ENCODE measurements at places on chromosomes 7 and 10.
A peak's percentile ranks its signal among the peaks of the same experiment; 100 is the strongest.

DNA sequence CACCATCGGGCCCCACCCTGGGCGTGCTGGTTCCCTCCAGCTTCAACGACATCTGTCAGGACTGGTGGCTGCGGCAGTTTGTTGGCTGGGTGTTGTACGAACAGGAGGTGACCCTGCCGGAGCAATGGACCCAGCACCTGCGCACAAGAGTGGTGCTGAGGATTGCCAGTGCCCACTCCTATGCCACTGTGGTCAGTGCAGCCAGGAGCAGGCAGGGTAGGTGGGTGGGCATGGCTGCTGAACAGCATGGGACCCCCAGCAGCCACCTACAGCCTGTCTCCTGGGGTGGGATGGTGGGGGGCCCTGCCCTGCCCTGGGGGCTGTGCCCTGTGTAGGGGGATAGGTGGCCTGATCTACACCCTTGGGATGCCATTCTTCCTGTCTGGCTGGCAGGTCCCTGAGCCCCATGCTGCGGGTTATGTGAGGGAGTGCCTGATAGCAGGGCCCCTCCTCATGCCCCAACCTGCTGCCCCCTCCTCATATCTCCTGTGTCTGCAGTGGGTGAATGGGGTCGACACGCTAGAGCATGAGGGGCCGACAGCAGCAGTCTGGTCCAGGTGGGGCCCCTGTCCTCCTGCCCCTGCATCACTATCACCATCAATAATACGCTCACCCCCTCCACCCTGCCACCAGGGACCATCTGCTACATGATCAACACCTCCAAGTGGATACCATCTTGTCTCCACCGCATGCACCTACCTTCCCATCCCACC, 56.9 kb downstream of the ZNF727 start:
- DNase-seq, result no peak

DNA sequence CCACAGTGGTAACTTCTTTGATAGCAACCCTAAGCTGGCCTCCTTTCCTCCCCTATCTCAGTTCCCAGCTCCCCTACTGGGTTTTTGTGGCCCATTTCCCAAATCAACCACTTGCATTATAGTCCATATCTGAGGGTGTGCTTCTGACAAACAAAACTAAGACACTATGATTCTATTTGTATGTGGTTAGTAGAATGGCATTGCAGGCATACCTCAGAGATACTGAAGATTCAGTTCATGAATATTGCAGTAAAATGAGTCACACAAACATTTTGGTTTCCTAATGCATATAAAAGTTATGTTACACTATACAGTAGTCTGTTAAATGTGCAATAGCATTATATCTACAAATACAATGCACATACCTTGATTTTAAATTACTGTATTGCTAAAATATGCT, 15.4 kb upstream of the TMEM243 start:
- no peak for DNase-seq

DNA sequence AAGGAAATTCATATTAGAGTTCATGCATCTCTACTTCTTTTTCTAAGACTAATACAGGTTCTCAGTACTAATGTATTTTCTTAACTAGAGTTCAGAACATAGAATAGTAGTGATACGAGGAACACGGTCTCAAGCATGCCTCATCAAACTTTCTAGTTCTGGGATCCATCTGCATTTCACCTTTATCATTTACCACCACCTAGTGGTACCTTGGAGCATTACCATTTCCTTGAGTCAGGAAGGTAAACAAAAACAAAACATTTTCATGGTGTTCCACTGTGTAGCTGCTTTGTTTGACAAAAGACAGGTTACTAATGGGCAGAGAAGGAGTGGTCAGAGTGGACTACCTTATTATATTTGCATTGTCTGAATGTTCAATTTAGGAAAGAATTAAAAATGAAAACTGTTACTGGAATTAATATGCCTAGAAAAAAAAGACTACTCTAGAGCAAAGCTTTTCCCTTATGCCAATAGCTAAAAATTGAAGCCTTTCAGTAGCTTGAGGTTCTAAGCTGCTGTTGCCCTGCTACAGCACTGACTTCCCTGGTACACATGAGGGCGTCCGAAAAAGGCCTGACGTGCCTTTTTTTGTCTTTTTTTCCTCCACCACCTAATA, 44.5 kb downstream of the STARD3NL start:
- no peak for DNase-seq

GRCh38 chr7:6479067-6479466, 31.3 kb upstream of the DAGLB start:
- no peak for DNase-seq

GRCh38 chr7:93747019-93747418, 143.5 kb downstream of the TFPI2 start:
- DNase-seq, result no peak

GRCh38 chr7:137771273-137771672, 75.5 kb downstream of the DGKI start:
- DNase-seq, result no peak

- DNase-seq, result no peak
These were observed 480.6 kb upstream of the MBL2 start for GRCh38 chr10:53253221-53253620.

DNA sequence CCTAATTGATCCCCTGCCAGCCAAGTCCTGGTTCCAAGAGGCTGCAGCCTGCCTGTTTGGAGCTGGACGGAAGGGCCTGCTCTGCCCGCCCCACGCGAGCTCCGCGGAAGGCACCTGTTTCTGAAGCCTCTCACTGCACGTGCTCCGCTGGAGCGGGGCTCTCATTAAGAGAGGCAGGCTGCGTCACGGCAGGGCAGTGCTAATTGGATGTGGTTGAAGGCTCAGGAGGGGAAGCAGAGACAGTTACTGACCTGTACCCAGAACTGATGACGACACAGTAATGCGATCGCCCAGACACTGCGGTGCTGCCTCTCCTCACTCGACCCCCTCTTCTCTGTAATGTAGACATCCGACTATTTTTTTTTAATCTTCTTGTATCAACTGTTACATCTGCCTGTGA, 411.1 kb upstream of the MGMT start:
- DNase-seq, result no peak

DNA sequence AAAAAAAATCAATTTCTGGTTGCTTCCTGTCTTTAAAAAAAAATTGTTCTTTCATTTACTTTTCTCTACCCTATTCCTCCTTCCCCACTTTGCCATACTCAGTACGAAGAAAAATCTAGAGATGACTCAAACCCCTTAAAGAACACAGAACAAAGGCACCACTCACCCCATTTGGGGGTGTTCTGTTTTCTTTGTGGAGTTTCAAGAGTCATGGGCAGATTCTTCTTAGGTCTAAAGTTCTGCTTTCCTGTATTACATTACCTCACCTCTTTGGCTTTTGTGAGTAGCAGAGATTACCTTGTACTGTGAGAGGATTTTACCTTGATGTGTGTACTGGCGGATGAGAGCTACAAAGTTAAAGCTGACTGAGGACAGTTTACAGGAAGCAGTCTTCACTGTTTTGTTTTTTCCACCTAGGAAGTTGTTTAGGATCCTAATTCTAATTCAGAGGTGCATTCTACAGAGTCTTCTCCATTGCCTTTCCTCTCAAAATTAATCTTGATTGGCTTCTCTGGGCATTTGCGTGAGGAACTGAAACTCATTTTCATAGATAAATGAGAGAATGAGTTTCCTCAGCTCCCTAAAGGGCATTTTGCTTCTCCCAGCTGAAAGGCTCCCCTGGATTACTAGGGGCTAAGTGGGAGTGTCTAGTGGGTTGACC, 20.7 kb downstream of the AVL9 start:
- DNase-seq, result no peak

DNA sequence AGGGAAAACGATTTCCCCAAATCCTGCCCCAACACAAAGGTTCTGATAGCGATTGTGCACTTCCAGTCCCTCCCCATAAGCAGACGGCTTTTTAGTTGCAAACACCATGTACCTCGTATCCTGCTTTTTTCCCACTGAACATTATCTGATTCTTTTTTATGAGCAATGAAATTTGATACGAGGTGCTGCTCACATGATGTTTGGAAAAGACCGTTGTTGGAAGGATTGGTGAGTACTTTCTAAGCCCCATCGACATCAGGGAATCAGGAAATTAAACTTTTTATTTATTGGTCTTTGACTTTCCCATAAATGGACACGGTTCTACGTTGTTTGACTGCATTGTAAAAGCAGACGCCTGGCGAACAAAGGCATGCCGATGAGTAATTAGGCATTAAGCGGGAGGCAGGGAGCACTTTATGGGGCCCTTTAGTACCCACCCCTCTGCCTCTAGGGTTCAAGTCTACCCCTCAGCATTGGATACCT, 49.4 kb downstream of the TEX36 start:
- DNase-seq, result no peak

- no peak for DNase-seq
These were observed 60.6 kb upstream of the ANTXRL start for GRCh38 chr10:46226232-46226631.

DNA sequence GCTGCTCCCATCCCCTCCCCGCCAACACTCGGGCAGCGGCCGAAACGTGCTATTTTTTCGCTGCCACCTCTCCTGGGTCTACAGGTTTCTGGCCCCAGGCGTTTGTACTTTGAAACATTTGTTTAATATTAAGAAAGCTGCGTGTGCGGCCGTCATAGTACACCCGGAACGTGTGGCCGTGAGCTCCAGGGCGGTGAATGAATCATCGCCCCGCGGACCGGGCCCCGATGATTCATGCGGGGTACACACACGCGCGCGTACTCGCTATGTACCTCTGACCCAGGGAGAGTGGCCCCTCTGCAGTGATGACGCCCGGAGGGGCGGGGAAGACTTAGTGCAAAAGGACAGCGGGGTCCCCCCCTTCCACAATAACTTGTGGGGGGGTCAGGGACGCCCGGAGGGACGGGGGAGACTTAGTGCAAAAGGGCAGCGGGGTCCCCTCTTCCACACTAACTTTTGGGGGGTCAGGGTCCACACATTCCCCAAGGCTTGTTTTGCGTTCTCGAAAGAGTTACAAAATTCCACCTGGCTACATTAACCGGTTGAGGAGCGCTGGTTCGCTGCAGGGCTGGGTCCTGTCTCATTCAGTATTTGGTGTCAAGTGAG, 56.5 kb upstream of the PCGF5 start:
- DNase-seq, result peak; percentile 65

- DNase-seq, result no peak
These were observed 102.5 kb upstream of the CELF2 start for GRCh38 chr10:10915215-10915614.

- DNase-seq, result no peak
These were observed 157.0 kb downstream of the TAX1BP1 start for GRCh38 chr7:27897001-27897400.

DNA sequence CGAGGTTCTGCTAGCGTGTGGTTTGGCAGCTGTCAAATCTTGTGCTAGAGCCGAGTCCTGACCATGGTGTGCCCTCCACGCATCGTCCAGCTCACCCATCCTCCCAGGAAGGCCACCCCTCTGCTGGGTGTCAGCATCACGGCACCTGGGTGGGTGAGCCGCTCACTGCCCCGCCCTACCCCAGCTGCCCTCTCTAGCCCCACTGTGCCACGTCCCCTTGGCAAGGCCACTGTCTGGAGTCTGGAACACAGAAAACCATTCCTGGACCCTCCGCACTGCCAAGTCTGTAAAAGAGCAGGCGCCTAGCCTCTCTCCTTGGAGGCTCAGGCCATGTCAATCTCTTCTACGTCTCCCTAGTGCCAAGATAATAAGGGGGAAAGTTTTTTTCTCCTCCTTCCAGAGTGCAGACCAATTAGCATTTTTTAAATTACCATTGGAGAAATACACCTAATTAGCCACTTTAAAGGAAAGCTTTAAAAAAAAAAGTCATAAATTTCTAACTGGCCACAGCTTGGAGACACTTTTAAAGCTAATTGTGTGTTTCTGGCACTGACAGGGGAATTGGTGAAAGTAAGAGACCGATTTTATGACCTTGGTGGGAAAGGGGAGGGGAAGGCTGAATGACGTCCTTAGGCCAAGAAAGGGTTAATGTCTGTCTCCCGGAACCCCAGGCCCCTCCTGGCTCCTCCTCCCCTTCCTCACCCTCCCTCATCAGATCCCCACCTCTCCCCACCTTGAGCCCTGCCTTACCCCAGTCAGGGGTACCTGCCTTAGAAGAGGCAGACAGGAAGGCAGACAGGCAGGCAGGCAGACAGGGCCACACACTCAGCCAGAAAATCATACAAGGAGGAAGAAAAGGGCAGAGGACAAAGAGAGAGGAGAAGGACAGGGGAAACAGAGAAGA, 151.2 kb downstream of the PLXNA4 start:
- DNase-seq, result no peak

DNA sequence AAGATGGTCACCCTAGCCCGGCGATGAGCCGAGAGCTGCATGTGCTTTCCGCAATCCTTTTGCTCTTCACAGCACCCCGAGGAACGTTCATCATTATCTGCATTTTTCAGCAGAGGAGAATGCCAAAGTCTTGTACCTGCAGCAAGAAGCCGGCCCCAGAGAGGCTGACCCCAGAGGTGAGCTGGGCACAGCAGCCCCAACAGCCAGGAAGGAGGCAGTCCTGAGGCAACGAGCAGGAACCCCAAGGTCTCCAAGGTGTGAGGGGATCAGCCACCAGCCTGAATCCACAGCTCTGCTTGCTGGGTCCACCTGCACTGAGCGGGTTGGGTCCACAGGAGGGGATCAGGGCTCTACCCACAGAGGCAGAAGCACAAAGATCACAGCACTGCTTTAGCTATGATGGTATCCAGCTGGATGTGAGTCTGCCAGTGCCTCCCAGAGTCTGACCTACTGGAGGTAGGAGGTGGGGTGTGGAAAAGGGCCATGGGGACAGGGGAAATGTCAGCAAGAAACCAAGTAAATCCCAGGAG, 16.8 kb upstream of the GDF10 start:
- no peak for DNase-seq

DNA sequence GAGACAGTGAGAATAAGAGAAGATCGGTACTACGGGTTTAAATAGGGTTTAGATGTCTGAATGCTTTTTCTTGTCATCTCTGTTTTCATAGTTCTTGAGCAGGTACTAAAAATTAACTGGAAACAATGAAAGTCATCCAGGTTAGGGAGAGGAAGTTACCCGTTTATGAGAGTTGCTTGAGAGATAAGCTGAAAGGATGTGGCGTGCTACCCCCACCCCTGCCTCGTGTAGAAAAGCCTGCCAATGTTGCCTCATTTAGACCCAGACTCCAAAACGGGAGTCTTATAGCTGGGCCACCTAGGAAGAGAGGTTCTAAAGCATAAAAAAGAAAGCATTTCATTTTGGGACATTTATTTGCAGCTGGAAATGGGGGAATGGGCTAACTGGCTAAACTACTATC, 10.2 kb downstream of the AKR1C4 start:
- DNase-seq, result no peak

DNA sequence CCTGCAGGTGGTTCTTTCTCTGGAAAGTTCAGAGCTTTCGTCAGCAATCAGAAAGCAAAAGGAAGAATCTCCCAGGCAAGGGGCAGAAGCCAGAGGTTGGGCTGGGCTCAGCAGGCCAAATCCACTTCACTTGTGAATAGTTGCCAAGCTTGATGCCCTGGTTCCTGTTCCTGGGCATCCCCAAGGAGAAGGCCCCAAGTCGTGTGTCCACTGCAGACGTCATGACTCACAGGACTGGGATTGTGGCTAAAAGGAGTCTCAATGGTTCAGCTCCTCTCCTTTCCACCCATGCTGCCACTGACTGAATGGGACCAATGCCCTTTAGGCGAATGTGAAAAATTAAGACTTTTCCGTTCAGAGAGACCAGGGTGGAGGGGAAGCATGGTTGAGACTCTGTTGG, 38.6 kb upstream of the TRIM8 start:
- no peak for DNase-seq

GRCh38 chr10:102407425-102408130, 11.0 kb downstream of the PSD start:
- no peak for DNase-seq

GRCh38 chr7:20343205-20343604, 12.5 kb downstream of the ITGB8 start:
- no peak for DNase-seq

- no peak for DNase-seq
These were observed 5.2 kb downstream of the EEPD1 start for GRCh38 chr7:36158321-36158605.

Data from activated CD4-positive, alpha-beta T cell treated with anti-CD3 and anti-CD28 coated beads, Interleukin-2, amount 50 U/mL, for 4 hours (primary cell).